Left forelimb (tissue), 1 donor: ENCODE measurements at places on chromosomes 3 and 15.

GRCh38 chr15:63473999-63474809, 30.2 kb upstream of the USP3 start:
- no peak for DNase-seq

GRCh38 chr3:135084405-135084804, 289.3 kb downstream of the EPHB1 start:
- DNase-seq, result no peak

GRCh38 chr3:88149101-88149508, 654 bp upstream of the C3orf38 start:
- no peak for DNase-seq

DNA sequence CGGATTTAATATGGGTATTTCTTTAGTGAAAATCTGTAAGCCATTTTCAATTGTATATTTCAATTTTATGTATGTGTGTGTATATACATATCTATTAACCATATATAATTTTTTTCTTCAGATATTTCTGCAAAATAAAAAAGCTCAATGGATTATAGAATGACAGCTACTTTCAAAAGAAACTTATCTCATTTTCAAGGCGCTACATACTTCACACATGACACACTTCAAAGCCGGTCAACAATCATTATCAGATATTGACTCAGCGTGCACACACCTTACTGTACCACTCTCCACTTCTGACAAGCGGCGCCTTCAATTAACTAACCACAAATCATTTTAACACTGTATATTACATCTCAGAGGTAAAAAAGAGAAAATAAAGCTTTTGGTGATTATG, 39.6 kb downstream of the ATP13A3 start:
- DNase-seq, result no peak

- DNase-seq, result no peak
Measured at GRCh38 chr3:88758676-88759075, 348.7 kb upstream of the EPHA3 start.

- no peak for DNase-seq
Measured at GRCh38 chr3:105413343-105413887, 46.7 kb downstream of the ALCAM start.

GRCh38 chr15:90074916-90075315, 27.4 kb downstream of the IDH2 start:
- DNase-seq, result no peak

- DNase-seq, result no peak
Measured at GRCh38 chr15:39529457-39529856, 51.4 kb upstream of the THBS1 start.

- no peak for DNase-seq
Measured at GRCh38 chr3:192494174-192494573, 233.2 kb downstream of the FGF12 start.

- no peak for DNase-seq
Measured at GRCh38 chr3:178827285-178827856, 244.2 kb downstream of the ZMAT3 start.

GRCh38 chr3:7484636-7485035, 623.7 kb downstream of the GRM7 start:
- DNase-seq, result no peak

DNA sequence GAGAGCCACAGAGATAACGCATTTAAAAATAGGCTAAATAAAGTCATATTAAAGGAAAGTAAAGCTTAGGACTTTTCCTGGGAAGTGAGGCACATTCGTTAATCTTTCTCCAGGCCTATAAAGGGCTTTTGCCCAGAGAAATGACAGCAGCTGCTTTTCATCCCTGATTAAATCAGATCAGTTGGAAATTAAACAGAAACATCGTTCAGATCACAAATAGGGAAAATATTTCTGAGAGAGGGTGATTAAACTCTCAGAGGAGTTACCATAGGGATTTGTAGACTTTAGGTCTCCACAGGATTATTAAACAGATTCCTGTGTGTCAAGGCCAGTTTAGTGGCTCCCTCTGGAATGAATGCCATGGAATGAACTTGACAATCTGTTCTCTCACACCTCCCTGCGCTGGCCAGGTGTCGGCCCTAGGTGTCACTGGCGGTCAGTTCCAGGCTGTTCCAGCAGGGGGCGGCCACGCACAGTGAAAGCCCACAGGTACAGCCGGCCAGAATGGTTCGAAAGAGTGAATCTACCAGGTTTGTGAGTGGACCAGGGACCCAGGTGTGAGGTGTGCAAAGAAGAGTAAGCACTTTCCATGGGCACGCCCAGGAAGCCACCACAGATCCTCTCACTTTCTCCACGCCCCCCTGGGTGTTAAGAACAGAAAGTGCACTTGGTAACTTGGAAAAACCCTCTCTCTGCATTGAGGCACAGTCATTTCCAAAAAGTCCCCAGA, 253.0 kb upstream of the RASGRP1 start:
- DNase-seq, result peak; percentile 84

DNA sequence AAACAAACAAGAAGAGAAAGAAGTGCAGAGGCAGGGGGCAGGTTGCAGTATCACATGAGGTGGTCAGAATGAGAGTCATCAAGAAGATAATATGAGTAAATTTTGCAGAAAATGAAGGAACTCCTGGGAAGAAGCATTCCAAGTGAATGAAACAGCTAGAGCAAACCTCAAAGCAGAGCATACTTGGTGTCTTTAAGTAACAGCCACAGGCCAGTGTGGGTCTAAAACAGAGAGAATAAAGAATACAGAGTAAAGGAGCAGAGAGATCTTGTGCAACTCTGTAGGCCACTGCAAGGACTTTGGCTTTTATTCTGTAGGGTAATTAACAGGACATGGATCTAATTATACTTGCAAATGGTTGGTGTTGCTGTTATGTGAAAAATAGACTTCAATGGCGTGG, 81.3 kb downstream of the STAC start:
- DNase-seq, result no peak

GRCh38 chr3:56688191-56688590, 5.1 kb upstream of the TASOR start:
- no peak for DNase-seq

- no peak for DNase-seq
Measured at GRCh38 chr3:30657914-30658313, 51.5 kb downstream of the TGFBR2 start.

GRCh38 chr3:103170651-103171050, 735.8 kb downstream of the ZPLD1 start:
- DNase-seq, result no peak

DNA sequence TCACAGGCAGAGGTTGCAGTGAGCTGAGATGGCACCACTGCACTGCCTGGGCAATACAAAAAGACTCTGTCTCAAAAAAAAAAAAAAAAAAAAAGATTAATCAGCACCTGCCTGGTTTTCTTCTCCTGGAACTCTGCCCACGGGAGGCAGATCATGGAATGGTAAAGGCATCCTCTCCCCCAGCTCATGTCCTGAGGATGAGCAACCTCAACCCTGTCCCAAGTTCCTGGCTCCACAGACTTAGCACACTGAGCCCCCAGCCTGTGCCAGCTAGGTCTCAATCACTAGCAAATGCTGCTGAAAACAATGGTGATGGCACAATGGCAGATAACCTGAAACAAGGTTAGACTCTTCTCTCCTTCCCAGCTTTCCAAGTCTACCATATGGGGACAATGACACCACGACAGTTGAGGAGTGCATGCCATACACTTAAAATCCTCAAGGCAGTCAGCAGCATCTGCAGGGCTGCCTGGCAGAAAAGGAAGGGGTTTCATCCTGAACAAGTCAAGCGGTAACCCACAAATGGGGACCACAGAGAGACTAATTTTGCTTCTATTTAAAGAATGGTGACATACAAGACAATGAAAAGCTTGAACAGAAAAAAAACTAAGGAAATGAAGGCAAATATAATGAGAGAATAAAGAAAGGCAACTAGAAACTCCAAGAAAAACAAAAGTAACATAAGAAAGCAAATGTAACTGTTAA, 4.8 kb downstream of the CLN6 start:
- DNase-seq, result no peak

GRCh38 chr3:162760789-162761188, 1264.2 kb downstream of the OTOL1 start:
- DNase-seq, result no peak

- DNase-seq, result no peak
Measured at GRCh38 chr3:40465456-40465855, 8.3 kb downstream of the RPL14 start.

- DNase-seq, result no peak
Measured at GRCh38 chr3:195034101-195034500, 236.9 kb downstream of the XXYLT1 start.

- no peak for DNase-seq
Measured at GRCh38 chr3:62462104-62462762, 88.9 kb upstream of the FEZF2 start.

GRCh38 chr15:53752406-53752805, 7.1 kb downstream of the WDR72 start:
- DNase-seq, result no peak

DNA sequence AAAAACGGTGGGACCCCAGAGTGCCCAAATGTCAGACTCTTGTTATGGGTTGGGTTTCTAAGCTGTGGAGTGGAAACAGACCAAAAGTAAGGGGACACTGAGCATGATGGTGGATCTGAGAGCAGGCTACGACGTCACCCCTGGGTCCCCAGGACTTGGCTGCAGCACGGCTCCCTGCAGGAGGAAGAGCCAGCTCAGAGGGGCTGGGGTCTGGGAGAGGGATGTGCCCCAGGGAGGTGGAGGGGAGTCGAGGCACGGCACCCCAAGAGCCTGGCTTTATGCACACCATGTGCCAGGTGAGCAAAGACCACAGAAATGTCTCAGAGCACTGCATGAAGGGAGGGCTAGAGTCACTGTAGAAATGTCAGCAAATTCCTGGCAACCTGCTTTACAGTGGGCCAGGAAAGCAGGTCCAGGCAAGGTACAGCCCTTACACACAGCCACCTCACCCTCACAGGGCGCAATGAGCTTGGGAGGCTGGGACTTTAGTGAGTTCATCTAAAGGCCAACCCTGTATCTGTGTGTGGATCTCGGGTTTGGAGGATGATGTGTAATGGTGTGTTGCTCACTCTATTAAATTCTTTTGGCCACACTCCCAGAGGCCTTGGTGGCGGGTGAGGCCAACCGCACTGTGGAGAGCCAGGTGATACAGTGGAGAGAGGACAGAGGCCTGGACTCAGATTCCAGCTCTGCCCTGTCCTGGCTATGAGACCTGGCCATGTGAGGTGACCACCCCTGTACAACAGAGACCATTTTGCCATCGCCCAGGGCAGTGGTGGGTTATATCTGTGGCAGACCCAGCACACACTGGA, 14.1 kb downstream of the CTSH start:
- no peak for DNase-seq

GRCh38 chr3:188272481-188273372, 118.8 kb downstream of the LPP start:
- no peak for DNase-seq

DNA sequence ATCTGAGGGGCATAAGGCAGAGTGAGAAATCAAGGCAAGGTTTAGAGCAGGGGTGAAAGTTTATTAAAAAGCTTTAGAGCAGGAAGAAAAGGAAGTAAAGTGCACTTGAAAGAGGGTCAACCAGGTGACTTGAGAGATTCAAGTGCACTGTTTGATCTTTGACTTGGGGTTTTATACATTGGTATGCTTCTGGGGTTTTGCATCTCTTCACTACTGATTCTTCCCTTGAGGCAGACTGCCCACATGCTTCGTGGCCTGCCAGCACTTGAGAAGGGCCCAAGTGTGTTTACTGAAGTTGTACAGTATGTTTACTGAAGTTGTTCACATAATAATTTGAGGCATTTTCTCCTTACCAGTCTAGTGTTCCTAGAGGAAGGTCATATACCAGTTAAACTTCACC, 367.0 kb upstream of the UBE2E2 start:
- no peak for DNase-seq

GRCh38 chr15:34709866-34710265, 44.9 kb downstream of the GJD2 start:
- DNase-seq, result no peak

GRCh38 chr15:35308802-35309201, 223.7 kb upstream of the NANOGP8 start:
- no peak for DNase-seq

- no peak for DNase-seq
Measured at GRCh38 chr15:85407421-85408269, 27.2 kb downstream of the AKAP13 start.

DNA sequence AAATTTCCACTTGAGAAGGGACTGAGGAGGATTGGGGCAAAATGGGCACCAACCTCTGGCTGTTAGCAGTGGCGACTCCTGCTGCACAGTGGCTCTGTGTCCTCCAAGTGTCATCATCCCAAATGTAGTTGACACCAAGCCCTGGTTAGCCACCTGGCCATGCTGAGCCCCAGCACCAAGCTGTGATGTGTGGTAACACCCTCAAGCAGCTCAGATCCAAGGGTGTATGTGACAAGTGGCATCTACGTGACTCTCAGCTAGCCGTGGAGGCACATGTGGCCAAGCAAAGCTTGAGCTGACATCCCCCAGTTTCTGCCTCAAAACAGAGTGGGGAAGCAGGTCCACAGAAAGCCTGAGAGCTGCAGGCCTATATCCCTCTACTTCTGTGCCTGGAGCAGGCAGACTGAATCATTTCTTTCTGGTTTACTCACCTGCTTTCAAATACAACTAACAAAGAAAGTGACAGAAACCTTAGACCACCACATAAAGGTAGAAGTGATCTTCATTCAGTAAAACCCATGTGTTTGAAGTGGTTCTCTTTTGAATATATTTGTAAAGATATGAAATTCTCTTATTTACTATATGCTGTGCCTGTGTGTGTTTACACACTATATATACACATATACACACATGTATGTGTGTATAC, 40.0 kb downstream of the FOXP1 start:
- peak; percentile 70 for DNase-seq

GRCh38 chr3:147589016-147589415, 179.9 kb downstream of the ZIC1 start:
- DNase-seq, result no peak

- no peak for DNase-seq
Measured at GRCh38 chr3:64686446-64686908, 1.3 kb downstream of the ADAMTS9 start.
